ENCODE measurements at places on chromosomes 12 and 14.
A peak's percentile ranks its signal among the peaks of the same experiment; 100 is the strongest.

GRCh38 chr12:113395119-113395518 lies 8.6 kb downstream of the SDS start:
- no peak for DNase-seq

GRCh38 chr12:8658346-8658745 lies 4.3 kb downstream of the MFAP5 start:
- peak; percentile 93 for DNase-seq

DNA sequence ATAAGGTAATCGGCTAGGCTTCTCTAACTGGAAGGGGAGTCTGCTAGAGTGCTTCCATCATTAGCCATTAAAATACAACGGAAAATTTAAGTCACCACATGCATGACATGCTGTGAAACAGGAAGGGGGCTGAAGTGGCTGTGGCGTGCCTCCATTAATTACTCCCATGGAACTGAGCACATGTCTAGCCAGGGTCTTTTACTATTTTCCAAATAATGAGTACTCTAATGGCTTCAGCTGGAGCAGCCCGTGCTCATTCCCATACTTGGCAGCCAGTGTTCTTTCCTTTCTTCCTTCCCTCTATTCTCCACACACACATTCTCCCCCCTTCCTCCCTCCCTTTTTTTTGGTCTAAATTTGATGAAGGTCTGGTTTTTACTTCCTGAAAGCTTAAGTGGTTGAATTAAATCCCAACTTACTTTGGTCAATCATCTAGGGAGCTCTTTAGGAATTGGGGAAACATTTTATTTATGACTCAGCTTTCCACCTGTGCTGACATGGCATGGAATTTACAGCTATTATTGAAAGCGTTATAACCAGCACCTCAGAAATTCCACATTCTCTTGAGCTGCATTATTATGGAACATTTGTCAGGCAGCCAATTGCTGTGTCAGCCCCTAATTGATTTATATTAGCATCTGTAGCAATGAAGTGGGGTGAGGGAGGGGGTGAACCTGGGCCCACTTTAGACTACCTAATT lies 72.3 kb downstream of the LRIG3 start:
- DNase-seq: no peak

- DNase-seq: no peak
Observed at GRCh38 chr12:8891976-8892375, 22.3 kb upstream of the PHC1 start.

DNA sequence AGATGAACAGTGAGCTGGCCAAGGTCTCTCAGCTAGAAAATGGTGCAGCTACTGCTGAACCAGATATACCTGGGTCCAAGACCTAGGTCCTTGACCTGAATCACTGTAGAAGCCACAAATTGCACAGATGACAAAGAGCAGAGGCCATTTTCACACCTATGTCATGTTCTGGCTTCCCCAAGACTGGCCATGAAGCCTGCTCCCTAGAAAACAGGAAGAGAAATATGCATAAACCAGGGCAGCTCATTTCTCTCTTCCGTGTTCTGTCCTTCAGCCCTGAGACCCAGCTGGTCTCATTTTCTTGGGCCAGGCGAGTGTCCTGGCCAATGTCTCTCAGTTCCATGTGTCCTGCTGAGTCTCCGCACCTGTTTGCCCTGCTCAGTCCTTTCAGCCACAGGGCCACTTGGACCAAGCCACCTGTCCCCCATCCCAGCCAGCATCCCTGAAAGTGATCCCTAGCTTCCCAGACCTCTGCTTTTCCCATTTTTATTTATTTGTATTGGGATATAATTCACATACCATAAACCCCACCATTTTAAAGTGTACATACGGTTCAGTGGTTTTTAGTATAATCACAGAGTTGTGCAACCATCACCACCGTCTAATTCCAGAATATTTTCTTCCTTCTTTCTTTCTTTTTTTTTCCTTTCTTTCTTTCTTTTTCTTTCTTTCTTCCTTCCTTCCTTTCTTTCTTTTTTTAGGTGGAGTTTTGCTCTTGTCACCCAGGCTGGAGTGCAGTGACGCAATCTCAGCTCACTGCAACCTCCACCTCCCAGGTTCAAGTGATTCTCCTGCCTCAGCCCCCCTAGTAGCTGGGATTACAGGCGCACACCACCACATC lies 27.0 kb downstream of the P2RX7 start:
- DNase-seq: no peak

GRCh38 chr12:119341020-119341419 lies 6.5 kb downstream of the CCDC60 start:
- no peak for DNase-seq

- no peak for DNase-seq
Observed at GRCh38 chr12:43621262-43621661, 69.3 kb upstream of the ADAMTS20 start.

- no peak for DNase-seq
Observed at GRCh38 chr12:53991077-53991460, 6.1 kb downstream of the HOXC10 start.

- peak; percentile 82 for DNase-seq
Observed at GRCh38 chr12:67697967-67698366, 49.4 kb downstream of the DYRK2 start.

GRCh38 chr12:39626033-39626814 lies 6.6 kb upstream of the ABCD2 start:
- no peak for DNase-seq

DNA sequence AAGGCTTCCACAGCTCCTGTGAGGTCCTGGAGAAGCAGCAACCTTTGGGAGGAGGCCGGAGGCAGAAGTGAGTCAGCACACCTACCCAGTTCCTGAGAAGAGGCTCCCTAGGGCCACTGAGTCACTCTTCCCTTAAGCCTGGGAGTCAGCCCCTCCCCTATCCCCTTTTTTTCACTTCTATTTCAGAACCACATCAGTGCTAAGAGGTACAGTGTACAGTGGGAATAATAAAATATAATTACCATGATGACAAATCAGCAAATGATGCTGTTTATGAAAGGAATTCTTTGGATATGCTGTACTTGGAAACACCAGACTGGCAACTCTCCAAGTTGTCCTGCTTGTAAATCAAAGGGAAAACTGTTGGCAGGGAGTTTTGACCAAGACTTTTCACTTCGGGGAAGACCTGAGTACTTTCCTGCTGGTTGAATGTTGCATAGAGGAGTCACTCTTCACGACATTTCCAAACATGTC lies 7.8 kb upstream of the TBPL2 start:
- DNase-seq: peak; percentile 95

GRCh38 chr12:68896881-68897540 lies 36.0 kb downstream of the CPM start:
- DNase-seq: no peak

GRCh38 chr12:49293056-49293956 lies 1.6 kb upstream of the PRPH start:
- no peak for DNase-seq

DNA sequence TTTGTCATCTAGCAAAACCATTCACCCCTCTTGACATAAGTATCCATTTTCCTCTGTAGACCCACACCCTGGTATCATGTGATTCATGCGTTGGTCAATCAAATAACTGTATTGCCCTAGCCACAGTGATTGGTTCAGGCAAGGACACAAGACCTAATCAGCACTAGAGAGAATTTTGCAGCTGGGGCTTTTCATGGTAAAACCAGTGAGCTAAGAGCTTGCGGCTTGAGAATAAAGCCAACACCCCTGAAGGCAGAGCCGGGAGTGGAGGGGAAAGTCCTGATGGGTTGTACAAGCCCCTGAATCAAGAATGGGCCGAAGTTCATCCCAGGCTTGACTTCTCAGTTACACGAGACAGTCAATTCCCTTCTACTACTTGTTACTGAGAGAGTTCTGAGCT lies 33.2 kb upstream of the LTBP2 start:
- DNase-seq: no peak

GRCh38 chr14:77709412-77709811 lies 1.5 kb downstream of the SLIRP start:
- no peak for DNase-seq

DNA sequence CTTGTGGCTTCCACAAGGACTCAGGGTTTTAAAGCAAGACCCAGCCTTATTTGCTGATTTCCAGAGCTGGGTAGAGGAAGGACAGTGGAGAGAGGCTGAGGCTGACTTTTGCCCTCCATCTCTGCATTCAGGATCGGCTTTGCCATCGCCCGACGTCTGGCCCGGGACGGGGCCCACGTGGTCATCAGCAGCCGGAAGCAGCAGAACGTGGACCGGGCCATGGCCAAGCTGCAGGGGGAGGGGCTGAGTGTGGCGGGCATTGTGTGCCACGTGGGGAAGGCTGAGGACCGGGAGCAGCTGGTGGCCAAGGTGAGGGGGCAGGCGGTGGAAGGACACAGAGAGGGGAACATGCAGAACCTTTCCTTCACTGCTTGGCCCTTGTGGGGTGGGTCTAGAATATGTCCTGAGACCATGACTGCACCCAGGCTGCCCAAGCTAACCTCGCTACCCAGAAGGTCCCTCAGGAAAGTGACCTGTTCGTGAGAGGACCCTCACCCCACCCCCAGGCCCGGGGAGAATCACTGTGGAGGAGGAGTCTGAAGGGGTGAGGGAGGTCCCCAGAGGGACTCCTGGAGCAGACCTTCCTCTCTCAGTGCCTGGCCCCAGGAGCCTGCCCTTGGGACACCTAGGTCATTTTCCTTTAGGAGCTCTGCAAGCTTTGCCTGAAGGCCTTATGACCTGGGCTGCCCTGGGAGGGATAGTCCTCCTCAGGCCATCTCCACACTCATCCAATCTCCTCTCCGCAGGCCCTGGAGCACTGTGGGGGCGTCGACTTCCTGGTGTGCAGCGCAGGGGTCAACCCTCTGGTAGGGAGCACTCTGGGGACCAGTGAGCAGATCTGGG lies 3.1 kb downstream of the DHRS2 start:
- no peak for DNase-seq

DNA sequence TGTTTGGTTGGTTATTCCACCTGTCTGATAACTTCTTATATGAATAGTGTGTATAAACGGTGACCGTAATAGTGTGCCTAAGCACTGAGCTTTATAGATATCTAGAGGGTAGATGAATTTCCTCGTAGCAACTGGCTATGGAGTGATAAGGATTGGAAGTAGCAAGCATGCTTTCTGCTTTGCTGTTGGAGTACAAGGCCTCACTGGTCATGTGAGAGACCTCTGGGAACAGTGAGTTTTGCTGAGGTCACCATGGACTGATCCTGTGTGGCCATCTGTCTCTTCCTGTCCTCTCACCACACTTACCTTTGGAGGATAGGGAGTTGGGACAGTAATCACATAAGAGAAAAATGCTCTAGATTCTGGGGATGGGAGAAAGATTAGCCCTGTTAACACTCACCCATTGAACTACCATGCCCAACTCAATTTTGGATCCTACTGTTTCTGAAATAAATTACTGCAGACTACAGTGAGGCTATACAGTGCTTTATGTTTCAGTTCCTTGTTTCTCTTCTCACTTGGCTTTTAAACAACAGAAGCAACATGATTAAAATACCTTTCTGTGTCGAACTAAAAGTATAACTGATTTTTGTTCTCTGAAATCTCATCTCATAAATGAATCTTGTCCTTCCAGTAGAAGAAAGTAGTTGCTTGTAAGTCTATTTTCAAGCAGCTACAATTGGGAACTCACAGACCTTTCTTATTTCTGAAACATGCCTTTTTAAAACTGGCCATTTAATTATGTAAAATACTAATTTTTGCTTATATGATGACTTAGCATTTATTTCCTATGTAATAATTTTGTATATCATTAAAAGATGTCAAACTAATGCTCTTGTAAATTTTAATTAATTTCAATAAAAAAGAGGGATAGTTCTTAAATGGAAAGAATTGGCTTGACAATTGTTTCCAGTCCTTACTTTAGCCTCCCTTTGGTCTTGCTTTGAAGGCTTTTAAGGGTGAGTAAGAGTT lies 8.3 kb downstream of the TMX1 start:
- no peak for DNase-seq

GRCh38 chr14:69666112-69666511 lies 54.7 kb downstream of the SUSD6 start:
- DNase-seq: peak; percentile 36

DNA sequence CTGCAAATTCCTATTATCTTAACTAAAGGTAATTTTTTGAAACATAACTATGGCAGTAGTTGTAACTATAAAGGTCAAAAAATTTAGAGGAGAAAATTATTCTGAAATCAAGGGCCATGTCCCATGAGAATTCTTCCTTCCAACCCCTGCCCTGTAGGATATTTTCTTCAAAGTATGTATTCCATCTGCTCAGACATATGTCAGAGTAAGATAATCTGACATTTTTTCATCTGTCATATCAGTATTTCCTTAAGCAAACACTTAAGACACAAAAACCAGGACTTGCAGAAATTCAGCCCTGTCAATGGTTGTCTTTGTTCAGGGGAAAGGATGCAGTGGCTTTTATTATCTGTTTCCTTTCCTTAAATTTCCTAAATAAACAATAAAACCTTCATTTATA lies 36.3 kb downstream of the ACSS3 start:
- no peak for DNase-seq

DNA sequence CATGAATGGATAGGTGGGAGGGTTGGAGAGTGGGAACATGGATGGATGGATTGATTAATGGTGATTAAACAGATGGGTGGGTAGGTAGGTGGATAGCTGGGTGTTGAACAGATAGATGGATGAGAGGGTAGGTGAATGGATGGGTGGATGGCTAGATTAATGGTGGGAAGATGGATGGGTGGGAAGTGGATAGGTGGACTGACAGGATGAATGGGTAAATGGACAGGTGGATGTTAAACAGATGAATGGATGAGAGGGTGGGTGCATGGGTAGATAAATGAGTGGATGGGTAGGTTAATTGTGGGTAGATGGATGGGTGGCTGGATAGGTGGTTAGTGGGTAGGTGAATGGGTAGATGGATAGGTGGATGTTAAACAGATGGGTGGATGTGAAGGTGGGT lies 147.0 kb upstream of the NOS1 start:
- no peak for DNase-seq

- no peak for DNase-seq
Observed at GRCh38 chr12:81683881-81684280, 75.3 kb downstream of the PPFIA2 start.

GRCh38 chr14:102885737-102886447 lies 36.6 kb upstream of the AMN start:
- DNase-seq: no peak

GRCh38 chr12:32301216-32301615 lies 98.1 kb upstream of the FGD4 start:
- DNase-seq: no peak

GRCh38 chr14:77175843-77176242 lies 5.8 kb upstream of the TMEM63C start:
- no peak for DNase-seq

DNA sequence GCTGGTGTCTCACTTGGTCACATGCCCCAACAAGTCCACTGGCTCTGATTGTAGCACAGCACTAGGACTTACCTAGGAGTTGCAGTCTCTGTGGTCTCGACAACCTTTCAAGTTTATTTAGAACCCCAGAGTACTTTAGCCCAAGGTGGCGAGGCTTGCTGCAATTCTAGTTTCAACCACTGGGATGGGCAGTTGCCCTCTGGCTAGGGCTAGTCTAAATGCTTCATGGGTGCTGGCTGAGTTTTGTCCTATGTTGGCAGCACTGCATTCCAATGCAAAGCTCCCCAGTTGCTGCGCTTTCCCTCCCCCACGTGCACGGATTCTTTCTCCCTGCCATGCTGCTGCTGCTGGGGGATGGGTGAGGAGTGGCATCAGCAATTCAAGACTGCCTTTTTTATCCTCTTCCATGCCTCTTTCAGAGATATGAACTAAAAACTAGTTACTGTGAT lies 207.9 kb downstream of the SYNE2 start:
- peak; percentile 31 for DNase-seq
